Fibroblast of skin of right biceps (primary cell): ENCODE measurements at places on chromosomes 5 and 9.
A peak's percentile ranks its signal among the peaks of the same experiment; 100 is the strongest.

DNA sequence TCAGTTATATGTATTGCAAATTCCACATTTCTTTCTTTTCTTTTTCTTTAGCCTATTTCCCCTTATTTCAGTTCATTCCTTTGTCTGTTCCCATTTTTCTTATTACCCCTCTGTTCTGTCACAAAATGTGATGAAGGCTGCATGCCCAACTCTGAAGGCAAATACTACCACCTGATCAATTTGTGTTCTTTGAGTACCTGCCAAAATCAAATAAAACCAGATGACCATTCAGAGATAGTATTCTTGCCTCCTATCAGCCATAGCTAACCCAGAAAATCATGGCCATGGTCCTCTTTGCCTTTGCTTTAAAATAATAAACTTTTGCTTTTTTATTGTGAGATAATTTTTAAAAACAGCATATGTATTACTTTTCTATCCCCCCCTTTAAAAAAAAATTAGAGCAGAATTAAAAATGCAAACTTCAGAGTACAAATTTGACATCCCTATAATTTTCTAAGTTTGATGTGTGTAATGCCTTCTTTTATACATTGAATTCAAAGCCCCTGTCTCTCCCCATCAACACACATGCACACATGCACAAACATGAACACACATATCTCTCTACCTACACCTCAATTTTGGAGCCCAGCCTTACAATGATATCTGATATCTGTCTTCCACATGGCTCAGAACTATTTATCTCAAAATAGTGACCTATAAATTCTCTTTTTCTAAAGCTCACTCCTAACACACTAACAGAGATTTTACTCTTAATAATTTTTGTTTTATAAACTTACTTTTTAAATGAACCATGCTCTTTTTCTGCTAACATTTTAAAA lies 3.5 kb downstream of the RFESD start:
- DNase-seq = no peak

- no peak for DNase-seq
These were observed 34.0 kb upstream of the ARAP3 start for GRCh38 chr5:141716009-141716408.

- DNase-seq = no peak
These were observed 845.2 kb upstream of the CDH18 start for GRCh38 chr5:20833081-20833627.

GRCh38 chr5:93360436-93361088 lies 220.5 kb downstream of the NR2F1-AS1 start:
- DNase-seq = no peak

DNA sequence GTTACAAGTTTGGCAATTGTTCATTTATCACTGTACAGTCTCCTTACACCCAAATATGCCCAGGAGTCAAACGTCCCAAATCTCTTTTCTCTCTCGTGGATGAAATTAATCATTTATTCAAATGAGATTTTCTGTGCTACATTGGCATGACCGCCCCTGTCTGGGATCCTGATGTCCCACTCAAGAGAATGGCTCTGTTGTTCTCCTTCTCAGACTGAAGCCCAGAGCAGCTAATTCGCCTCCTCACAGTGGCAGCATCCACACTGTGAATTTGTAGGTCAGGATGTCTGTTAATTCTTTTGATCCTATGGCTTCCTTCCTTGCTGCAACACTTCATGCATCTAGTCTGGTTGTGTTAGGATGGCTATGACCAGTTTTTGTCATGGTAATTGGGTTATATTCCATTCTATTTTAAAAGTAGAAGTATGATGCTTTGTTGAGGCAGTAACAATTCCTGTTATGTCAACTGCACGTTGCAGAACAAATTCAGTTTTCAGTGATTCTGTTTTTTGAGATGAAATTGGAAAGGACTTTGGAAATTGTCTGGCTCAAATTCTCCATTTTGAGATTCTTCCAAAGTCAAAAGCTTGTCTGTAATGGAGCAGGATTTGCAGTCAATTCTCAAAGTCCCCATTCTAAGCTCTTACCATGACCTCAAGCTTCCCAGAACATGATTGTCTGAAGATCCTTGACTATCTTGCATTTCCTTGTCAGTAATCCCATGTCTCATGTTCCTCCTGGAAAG lies 141.5 kb upstream of the GAS1 start:
- no peak for DNase-seq

DNA sequence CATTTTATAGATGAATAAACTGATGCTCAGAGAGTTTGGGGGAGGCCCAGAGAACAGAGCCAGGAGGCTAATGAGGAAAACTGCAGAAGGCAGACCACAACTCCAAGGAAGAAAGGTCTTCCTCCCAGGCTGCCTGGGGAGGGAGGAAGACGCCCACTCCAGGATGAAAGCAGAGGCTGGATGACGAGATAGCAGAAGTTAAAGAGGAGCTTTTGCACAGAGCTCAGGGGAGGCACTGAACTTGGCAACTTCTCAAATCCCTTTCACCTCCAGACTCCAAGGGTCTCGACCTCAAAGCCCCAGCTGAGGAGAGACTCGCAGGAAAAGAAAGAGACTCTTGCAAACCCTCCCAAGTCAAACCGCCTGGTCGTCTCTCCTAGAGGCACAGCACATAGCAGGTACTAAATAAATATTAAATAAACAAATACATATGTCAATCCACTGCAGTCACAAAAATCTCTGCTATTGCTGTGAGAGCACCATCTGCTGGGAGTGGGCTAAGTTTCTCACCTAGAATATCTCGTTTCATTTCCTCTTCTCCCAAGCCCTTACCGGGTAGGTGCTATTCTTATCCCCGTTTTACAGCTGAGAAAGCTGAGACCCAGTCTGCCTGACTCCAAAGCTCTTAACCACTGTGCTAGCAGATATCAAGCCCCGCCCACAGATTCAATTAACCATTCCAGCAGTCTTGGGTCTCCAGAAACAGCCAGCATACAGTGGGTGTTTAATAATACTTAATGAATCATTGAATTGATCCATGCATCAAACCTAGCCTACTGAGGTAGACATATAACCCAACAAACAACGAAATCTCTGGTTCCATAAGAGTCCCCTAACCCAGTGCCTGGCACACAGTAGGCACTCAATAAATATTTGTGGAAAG lies 97.8 kb upstream of the HAND1 start:
- DNase-seq = no peak

DNA sequence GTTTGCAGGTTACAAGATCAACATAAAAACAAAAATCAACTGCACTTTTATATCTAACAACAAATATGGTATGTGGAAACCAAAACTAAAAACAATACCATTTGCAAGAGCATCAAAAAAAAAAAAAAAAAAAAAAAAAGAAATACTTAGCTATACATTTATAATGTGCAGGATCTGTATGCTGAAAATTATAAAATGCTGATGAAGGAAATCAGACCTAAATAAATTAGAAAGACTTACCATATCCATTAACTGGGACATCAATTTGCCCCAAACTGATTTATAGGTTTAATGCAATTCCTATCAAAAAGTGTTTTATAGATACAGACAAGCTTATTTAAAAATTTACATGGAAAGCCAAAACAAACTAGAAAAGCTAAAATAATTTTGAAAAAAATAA lies 60.4 kb upstream of the OTP start:
- DNase-seq = no peak

DNA sequence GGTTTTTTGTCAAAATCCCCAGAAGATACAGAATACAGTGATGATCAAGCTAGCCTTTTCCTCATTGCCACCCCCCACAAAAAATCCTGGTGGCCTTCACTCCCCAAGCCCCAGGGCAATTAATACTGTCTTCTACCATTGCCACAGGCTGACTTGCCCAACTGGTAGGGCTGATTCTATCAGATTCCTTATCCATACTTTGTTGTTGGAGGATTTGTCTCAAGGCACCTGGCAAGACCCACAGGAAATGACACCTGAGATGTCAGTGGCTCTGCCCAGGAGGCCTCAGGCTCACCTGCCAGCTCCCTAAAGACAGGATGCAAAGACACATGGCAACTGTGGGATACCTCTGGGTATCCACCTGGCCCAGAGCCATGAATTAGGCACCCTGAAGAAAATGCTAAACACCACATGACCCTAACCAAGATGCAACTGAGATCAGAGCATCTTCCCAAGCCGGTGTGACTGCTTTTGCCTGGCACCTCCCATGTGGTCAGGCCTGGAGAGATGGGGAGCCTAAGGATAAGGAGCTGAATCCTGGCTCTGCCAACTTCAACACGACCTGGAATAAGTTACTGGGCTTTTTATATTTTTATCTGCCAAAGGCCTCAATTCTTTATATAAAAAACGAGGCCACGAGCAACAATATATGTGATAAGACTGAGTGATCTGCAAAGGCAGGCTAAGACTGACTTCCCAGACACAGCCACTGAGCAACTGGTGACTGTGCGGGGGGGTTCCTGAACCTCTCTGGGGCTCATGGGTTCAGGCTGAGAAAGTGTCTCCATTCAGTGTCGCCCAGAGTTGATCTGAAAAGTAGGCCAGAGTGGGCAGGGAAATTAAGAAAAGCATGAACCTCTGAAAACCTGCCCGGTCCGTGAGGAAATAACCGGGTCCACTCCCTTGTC lies 944 bp downstream of the ATOX1 start:
- DNase-seq = no peak

DNA sequence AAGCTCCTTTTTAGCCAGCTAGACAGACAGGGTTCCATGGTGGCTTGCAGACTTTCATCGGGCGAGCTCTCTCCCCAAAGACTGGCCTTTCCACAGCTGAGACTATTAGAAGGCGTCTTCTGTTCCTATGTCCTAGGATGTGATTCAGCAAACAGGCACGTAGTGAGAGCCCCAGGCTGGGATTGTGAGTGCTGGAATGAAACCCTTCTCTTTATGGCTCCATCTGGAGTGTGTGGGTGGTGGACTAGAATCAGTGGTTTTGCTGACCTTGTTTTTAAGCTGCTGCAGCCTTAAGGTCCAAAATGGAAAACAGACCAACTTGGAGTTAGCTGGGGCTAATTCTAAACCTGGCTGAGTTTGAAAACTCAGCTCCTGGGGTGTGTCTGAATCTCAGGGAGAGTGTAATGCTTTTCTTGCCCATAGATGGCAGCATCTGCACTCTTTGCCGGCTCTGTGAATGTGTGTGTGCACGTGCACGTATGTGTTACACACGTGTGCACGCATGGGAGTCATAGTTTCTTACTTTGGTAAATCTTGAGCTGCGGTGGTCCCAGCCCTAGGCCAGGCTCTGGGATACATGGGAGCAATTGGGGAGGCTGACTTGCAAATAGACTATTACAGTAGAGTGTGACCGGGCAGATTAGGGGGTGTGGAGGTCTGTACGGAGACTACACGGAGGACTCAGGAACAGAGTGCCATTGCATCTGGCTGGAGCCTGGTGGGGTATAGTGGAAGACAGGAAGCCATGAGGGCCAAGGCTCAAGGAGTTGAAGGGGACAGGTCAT lies 10.7 kb downstream of the GSN start:
- peak; percentile 99 for DNase-seq

- DNase-seq = peak; percentile 93
These were observed 210.2 kb upstream of the ACTBL2 start for GRCh38 chr5:57692582-57693487.

DNA sequence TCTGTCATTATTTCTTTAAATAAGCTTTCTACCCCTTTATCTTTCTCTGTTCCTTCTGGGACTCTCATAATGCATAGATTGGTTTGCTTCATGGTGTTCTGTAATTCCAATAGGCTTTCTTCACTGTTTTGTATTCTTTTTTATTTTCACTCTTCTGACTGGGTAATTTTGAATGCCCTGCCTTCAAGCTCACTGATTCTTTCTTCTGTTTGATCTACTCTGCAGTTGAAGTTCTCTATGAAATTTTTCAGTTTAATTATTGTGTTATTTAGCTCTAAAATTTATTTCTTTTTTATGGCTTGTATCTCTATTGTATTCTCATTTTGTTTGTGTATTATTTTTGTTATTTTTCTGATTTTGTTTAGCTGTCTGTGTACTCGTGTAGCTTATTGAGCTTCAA lies 89.3 kb upstream of the SLCO4C1 start:
- DNase-seq = no peak

GRCh38 chr5:126100767-126101166 lies 322.4 kb upstream of the GRAMD2B start:
- DNase-seq = peak; percentile 4

GRCh38 chr5:162096448-162096847 lies 28.9 kb downstream of the GABRG2 start:
- DNase-seq = no peak

GRCh38 chr5:33755231-33755630 lies 136.6 kb downstream of the ADAMTS12 start:
- peak; percentile 44 for DNase-seq

DNA sequence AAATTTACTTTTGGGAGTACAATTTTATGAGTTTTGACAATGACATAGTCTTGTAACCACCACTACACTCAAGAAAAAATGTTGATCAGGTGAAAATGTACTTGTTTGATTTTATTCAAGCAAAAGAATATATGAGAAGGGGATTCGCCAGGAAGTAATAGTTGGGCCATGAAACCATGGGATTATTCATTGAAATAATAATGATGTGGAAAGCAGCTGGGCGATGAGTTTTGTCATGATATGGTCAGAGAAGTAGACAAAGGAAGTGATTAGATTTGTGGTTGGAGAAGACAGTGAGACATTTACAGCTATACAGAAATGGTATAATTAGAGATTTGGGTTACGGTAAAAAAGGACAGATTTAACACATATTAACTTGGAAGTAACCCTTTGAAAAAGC lies 11.2 kb downstream of the HMGCR start:
- DNase-seq = peak; percentile 19

DNA sequence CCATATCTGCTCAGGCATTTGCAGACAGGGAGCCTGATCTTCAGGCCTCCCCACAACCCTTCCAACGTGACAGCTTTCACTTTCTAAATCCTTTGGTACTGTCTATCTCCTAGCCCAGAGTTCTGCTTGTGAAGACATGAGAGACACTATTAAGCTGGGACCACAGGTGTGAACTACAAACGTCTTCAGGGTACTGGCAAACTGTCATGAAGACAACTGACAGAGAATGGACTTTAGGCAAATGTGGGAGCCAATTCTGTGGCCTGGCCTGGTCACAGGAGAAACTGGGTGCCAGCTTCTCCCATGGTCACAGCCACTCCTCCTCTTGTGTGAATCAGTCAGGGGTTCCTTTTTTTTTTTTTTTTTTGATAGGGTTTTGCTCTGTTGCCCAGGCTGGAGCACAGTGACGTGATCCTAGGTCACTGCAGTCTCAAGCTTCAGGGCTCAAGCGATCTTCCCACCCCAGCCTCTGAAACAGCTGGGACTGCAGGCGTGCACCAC lies 10.4 kb downstream of the TRIM14 start:
- DNase-seq = no peak

DNA sequence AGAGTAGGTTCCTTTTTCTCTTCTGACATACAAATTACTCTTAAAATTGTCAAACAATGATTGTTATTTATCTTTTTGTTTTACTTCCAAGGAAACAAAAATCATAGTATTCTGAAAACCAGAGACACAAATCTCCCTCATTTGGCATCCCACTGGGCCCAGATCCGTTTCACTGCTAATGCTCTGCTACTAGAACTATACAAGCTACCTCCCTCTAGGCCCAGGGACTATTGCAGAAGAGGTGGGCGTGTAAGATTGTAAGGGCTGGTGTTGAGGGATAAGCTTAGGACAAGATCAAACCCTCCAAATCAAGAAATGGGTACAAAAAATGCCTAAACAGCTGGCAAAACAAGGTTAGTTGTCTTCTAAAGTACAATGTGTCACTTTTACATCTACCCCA lies 928.9 kb upstream of the CDH10 start:
- no peak for DNase-seq

GRCh38 chr9:129434187-129434586 lies 186.7 kb downstream of the C9orf50 start:
- DNase-seq = peak; percentile 39
